ENCODE measurements at places on chromosomes 2 and 18.

GRCh38 chr2:239236808-239237205, 164.0 kb downstream of the HDAC4 start:
- DNase-seq = no peak

DNA sequence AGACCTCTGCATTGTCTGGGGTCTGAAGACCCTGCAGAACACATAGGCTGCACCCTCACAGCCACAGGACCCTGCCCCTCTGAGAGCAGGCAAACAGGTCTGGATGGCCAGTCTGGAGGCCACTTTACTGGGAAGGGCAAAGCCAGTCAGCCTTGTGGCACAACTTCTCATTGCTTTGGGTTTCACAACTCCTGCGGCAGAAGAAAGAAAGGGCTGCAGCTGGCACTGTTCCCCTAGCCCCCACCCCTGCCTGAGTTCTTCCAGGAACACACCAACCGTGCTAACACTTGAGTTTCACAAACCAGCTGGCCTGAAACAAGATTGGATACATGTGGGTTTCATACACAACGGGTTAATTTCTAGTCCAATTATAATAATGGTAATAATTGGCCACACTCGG, 276.5 kb upstream of the MGAT5 start:
- no peak for DNase-seq

DNA sequence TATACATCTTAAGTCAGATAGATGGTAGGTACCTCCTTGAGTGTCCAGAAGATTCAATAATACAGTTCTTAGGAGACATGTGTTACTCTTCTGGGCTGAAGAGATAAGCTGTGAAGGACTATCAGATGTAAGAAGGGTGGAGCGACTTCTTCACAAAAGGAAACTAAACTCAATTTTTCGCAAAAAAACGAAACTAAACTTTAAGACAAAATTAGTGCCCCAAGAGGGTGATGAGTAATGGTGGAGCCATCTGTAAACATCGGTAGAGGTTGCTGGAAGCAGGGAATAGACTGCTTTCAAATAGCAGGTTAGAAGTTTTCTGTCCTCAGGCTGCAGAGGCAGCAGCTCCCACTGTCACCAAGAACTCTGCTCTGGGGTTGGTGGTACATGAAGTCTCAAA, 111.6 kb upstream of the TACR1 start:
- no peak for DNase-seq

- DNase-seq = no peak
These were observed 44.7 kb upstream of the TMEM131 start for GRCh38 chr2:98040331-98040939.

DNA sequence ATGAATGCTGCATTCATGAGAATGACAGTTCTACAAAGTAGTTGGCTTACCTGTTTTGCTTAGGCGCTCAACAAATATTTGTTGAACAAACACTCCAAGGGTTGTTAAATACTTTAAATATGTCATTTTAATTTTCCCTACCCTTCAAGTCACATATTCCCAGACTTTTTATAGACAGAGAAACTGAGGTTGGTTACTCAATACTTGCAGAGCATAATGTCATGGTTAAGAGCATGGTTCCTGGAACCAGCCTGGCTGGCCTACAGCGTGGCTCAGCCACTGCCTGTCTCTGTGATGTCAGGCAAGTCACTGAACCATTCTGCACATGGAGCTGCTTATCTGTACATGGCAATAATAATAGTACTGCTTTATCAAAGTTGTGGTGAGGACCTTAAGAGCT, 120.0 kb upstream of the STK17B start:
- no peak for DNase-seq

- no peak for DNase-seq
These were observed 40.6 kb downstream of the ACTR3 start for GRCh38 chr2:113930448-113930847.

- no peak for DNase-seq
These were observed 570.0 kb upstream of the GCFC2 start for GRCh38 chr2:76280686-76281085.

- no peak for DNase-seq
These were observed 6.2 kb downstream of the APOB start for GRCh38 chr2:21037671-21038108.

DNA sequence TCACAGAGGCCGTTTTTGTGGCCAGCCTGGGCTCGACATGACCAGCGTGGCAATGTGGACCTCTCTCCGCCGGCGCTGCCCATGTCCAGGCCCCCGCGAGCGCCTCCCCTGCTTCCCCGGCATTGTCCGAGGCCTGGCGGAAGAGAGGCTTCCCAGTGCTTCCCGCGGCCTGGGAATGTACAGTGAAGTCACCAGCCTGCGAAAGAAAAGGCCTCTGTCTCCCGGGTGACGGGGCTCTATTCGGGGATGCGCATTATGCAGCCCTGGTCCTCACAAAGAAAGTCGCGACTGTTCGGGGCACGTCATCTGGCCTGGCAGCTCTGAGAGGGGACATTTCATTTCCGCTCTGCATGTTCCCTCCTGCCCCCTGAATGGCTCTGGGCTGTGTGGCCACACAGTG, 109.2 kb upstream of the AGAP1 start:
- DNase-seq = no peak
